Activated CD4-positive, alpha-beta memory T cell treated with anti-CD3 and anti-CD28 coated beads for 36 hours (primary cell): ENCODE measurements at places on chromosomes 5 and 9.
A peak's percentile ranks its signal among the peaks of the same experiment; 100 is the strongest.

DNA sequence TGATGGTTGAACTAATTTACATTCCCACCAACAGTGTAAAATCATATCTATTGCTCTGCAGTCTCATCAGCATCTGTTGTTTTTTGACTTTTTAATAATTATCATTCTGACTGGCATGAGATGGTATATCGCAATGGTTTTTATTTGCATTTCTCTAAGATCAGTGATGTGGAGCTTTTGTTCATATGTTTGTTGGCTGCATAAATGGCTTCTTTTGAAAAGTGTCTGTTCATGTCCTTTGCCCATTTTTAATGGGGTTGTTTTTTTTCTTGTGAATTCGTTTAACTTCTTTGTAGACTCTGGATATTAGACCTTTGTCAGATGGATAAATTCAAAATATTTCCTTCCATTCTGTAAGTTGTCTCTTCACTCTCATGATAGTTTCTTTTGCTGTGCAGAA, 115.2 kb upstream of the CDH12 start:
- DNase-seq: no peak

DNA sequence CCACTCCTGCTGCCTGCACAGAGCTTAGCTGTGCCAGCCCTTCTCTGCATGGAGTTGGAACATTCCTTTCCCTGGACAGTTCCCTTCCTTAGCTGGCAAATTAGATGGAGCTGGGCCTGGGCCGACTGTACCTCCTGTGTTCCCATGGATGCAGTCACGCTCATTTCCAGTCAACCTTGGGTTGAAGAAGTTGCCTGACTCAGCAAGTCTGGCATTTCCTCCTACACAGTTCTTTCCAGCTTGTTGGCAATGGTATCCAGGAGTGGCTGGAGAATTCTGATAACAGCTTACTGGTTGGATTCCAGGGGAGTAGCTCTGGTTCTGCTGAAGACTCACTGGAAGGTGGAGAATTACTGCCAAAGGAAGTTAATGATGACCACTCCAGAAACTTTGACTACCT, 9.2 kb upstream of the TAF1L start:
- DNase-seq: no peak

- no peak for DNase-seq
Measured at GRCh38 chr5:155472780-155473179, 459.2 kb downstream of the KIF4B start.

- no peak for DNase-seq
Measured at GRCh38 chr9:18182636-18183035, 291.3 kb upstream of the ADAMTSL1 start.

GRCh38 chr5:33657804-33658440, 217.2 kb downstream of the TARS1 start:
- no peak for DNase-seq

- no peak for DNase-seq
Measured at GRCh38 chr5:167785106-167785505, 506.3 kb upstream of the WWC1 start.

- no peak for DNase-seq
Measured at GRCh38 chr9:113720495-113720894, 155.6 kb upstream of the ZNF618 start.

- peak; percentile 34 for DNase-seq
Measured at GRCh38 chr9:21836437-21837161, 34.2 kb downstream of the MTAP start.

GRCh38 chr5:112907166-112907631, 14.8 kb downstream of the REEP5 start:
- no peak for DNase-seq
